ENCODE measurements at places on chromosomes 12 and 14. TPM values are rescaled to one million over a fixed set of nuclear protein-coding genes. Genes with fewer than 3 reads are reported as not detected.

The POTEG gene
- total RNA-seq: not detected

The COL2A1 gene
- total RNA-seq: not detected

DNA sequence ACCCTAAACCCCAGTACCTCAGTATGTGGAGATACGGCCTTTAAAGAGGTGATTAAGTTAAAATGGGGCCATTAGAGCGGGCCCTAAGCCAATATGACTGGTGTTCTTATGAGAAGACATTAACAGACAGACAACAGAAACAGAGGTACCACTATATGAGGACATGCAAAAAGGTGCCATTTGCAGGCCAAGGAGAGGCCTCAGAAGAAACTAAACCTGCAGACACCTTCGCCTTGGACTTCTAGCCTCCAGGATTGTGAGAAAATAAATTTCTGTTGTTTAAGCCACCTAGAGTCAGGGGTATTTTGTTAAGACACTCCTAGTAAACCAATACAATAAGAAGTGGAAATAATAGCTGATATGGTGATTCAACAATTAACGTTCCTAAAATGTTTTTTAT, 32.6 kb downstream of the PTPRB start:
- no peak for DNase-seq

GRCh38 chr12:27711317-27711682, 668 bp downstream of the MRPS35 start:
- DNase-seq: no peak

DNA sequence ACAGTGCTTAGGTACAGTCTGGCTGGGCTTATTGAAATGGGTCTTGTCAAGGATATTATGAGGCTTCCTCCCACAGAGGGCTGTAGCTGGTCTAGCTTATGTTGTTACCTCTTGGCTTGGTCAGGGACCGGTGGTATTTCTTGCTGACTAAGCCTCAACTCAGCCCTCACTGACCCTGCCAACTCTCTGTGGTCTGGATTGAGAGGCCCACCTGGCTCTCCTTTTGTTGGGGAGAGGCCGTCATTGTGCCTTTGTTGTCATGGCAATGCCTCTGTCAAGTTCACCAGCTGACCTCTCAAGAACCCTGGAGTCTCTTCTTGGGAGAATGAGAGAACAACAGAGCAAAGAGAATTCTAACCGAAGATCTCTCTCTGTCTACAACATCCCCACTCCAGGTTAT, 245.6 kb upstream of the NPAS3 start:
- no peak for DNase-seq
